ENCODE measurements at places on chromosomes 7 and 10. TPM values are rescaled to one million over a fixed set of nuclear protein-coding genes. Genes with fewer than 3 reads are reported as not detected.

DNA sequence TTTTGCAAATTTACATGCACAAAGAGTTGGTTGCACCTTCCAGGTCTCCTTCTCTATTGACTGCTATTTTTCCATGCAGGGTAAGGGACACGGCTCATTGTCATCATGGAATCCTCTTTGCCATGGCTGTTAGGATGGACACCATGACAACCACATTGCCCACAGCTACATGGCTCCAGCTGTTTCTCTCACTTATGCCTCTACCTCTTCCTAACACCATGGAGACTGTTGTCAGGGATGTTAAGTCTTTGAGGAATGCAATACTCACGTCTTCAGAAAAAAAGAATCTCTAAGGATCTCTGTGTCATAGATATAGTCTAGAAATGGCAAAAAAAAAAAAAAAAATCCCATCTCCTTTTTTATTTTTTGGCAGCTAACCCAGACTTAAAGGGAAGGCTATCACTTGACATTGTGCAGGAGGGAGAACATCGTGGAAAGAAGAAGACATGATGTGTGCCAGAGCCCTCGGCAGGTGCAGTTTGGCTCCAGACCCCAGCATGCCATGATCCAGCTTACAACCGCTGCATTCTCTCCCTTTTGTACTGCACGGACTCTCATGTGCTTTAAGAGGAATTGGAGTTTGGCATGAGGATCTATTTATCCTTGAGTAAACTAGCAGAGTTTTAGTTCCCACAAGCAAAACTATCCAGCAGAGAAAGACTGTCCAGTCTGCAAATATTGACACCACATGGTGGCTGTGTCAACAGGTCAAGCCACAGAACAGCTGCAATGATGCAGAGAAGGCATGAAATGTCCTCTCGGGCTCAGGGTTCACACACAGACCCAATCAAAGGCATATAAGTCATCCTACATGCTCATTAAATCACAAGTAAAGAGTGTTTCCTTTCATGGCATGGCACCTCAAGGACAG lies 70.8 kb downstream of the FRMD4A start:
- DNase-seq = no peak

DNA sequence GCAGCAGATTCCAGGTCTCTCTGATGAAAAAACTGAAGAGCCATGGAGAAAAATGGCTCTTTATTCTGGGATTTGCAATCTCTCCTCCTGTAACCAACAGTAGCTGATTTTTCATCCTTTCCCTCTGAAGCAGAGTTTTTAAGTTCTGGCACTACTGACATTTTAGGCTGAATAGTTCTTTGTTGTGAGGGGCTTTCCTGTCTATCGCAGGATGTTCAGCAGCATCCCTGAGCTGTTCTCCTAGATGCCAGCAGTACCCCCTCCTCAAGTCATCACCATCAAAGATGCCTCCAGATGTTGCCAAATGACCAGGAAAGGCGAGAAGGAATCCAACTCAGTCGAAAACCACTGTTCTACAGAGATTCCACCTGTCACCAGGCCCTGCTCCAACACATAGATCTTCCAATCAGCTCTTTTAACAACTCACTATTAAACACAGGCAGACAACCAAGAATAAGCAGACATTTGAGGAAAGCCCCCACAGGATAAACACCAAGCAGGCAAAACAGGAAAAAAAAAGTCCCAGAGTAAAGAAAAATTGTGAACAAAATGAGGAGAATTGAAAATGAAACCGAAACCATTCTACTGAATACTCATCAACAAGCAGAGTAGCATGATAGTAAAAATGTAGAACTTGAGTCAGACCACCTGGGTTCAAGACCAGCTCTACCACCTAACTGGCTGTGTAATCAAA lies 124.8 kb downstream of the MPP7 start:
- no peak for DNase-seq

DNA sequence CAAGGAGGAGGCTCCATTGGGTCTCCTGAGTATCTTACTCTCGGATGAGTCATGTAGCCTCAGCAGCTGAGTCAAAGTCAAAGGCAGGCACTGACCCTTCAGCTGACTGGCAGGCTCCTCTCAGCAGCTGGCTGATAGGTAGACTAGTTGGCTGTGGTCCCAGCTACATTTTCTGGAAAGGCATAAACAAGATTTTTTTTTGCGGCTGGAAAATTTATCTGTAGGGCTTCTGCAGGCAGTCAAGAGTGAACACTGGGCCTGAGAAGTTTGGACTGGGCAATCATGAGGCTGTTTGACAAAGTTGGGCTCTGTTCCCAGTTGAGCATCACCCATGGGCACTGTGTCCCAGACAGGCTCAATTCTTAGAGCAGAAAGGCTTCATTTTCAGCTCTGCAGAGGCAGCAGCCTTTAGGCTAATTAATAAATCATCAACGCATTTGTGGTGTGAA lies 796.2 kb downstream of the CCSER2 start:
- no peak for DNase-seq

DNA sequence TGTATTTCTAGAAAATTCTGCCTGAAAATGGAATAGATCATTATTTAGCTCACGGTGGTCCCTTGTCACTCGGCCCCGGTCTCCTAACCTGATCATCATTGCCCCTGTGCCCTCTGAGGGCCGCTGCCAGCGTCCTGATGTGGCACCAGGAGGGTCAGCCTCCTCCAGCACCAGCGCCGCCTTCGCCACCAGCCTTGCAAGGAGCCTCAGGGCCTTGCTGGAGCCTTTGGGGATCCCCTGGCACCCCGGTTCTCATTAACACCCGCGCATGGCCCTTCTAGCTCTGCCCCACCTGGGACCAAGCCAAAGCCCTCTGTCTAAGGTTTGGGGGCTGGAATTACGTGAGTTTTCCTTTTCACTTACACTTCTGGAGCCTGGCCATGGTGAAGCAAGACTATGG lies 282.5 kb upstream of the ADARB2 start:
- no peak for DNase-seq

GRCh38 chr10:25907261-25907660 lies 26.8 kb upstream of the MYO3A start:
- DNase-seq = no peak

The GCK gene
- 1.8 TPM for total RNA-seq

- DNase-seq = no peak
These were observed 47.5 kb upstream of the ADGRA1 start for GRCh38 chr10:133040198-133040597.

GRCh38 chr7:92563345-92563744 lies 26.8 kb downstream of the FAM133B start:
- DNase-seq = no peak

DNA sequence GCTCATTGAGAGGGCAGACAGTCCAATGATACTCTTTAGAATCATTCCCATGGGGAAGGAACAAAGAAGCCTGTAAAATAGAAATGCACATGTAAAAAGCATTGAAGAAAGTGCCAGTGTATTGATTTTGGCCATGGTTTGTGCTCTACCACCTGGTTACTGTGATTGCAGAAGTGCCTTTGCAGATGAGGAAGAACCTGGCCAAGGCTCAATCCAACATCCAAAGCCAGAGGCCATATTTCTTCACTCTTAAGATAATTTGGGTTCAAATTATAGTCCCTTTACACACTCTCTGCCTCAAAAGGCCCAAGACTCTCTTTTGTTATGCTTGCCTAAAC lies 122.1 kb downstream of the EGFR start:
- no peak for DNase-seq

- DNase-seq = no peak
These were observed 120.3 kb upstream of the FOXK1 start for GRCh38 chr7:4561795-4562194.

- DNase-seq = no peak
These were observed 92.0 kb downstream of the GNAI1 start for GRCh38 chr7:80226629-80227028.

DNA sequence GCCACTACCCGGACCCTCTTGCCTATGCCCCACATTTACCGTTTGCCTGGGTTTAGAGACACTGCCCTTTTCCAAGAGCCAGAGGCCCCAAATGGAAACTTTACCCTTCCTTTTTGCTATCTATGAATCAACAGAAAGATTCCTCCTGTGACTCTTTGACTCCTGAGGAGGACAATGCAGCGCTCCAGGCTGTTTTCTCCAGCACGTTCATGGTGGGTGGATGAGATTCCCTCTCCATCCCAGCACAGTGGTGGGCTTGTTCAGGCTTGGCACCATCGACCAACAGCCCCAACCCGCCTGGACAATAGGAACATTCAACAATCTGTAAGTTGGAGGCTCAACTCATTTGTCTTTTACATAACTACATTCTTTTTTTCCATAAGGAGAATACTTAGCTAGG lies 55.9 kb downstream of the DLD start:
- no peak for DNase-seq

DNA sequence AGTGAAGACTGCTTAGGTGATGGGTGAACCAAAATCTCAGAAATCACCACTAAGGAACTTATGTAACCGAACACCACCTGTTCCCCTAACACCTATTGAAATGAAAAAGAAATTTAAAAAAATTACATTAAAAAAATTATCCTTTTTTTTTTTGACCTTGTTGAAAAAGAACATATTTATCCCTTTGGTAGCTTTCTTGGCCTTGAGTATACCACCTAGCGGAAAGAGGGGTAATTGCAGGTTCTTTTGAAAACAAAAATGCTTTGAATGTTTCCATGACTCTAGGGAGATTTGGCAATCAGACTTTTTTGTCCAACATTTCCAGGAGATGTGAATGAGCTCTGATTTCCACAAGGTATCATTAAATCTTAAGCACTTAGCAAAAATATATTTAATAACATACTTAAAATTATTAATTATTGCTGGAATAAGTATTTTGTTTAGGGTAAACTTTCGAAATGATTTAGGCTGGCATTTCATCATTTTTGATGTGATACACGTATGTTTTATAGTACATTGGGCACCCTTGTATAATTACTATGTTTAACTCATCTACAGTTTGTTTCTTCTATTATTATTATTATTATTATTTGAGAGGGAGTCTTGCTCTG lies 47.0 kb upstream of the ELMO1 start:
- peak; percentile 32 for DNase-seq

The HOXA4 gene
- total RNA-seq = not detected

The TDRD1 gene
- total RNA-seq = 0.13 TPM

DNA sequence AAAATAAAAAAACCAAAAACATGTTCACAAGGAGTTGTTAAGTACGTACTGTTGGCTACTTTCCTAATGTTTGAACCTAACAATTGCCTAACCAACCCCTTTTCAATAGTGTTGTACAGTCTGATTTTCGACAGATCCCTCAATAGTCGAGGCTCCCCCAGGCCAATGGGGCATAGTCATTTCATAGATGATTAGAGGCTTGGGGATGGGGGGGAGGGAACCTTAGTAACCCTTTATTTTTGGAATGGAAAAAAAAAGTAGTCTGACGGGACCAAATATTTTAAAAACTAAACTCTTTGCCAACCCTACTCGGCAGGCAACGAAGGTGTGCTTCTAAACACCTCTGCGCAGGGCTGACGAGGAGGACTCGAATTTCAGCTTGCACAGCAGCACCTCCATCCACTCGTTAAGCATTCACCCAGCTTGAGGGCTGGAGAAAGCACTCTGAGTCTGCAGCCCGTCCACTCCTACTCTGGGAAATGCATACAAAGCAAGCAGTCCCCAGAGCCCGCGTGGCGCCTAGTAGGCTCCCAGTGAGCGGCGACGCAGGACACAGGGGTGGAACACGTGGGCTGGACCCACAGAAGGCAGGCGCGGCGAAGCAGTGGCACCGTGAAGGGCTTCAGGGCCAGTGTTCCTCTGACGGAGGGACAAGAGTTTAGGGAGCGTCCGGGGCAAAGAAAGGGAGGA lies 899 bp downstream of the PUS7 start:
- peak; percentile 29 for DNase-seq

DNA sequence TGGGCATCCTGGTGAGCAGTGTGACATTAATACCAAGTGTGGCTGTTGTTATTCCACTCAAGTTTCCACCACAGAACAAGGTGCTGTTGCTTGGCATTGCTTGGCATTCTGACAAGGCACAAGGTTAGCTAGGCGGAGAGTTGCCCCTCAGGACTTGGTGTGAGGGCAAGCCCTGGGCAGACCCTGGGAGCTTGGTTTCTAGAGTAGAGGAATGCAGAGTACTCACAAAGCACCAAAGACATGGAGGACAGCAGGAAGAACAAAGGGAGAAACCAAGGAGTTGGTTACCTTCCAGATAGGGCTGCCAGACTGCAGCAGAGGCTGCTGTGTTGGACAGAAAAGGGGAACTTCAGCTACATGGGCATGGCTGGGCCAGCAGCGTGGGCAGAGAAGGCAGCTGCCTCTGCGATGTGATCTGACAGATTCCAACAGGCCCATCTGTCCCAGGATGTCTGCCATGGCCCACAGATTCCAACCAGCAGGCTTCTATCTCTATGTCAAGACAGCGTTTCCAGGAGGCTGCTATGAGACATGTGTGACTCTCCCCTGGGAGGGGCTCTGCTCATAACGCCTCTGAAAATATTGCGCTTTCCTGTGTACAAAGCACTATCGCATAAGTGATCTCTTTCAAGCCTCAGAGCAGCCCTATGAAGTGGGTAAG lies 1.8 kb downstream of the GOLGA7B start:
- DNase-seq = peak; percentile 13

DNA sequence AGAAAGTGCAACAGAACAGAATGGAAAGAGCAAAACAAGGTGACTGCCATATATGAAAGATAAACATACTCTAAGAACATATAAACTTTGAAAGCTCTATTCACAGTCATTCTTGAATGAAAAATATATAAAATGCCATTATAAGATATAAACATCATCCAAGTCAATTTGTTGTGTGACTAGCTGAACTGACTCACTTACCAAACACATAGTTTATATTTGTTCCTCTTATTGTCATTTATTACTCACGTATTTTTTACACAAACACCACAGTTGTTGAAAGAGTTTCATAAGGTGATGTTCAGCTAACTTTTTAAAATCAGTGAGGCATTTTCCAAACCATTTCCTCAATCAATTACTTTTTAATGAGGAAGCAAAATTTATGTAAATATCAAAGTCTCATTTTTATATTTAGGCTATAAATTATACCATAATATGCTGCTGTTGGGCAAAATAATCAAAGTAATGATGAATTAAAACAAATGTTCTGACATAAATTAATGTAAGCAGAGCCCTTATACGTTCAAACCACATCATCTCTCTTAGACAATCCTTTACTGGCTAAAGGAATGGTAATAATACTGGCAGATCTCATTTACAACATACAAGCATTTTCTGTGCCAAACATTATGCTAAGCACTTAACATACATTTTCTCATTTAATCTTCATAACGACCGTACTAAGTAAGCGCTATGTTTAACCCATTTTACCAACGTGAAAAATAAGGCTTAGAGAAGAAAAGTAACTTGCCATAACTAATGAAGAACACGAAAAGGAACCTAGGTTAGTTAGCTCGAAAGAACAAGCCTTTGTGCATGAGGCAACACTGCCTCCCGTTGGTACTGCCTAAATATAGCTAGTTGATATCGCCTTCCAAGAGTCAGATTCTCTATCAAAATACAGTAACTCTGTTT lies 7.3 kb downstream of the LRRN3 start:
- peak; percentile 34 for DNase-seq

The CCDC172 gene
- not detected for total RNA-seq

GRCh38 chr10:88960802-88961201 lies 8.2 kb upstream of the ACTA2 start:
- no peak for DNase-seq

The PALD1 gene
- 0.29 TPM for total RNA-seq

The TCAF2 gene
- 18.0 TPM for total RNA-seq

The AGAP3 gene
- 40.7 TPM for total RNA-seq

- no peak for DNase-seq
These were observed 389.6 kb downstream of the REEP3 start for GRCh38 chr10:63910806-63911205.
